CD4-positive, alpha-beta T cell treated with Interleukin-12 subunit alpha and Interleukin-12 subunit beta, for 1 hour (primary cell): ENCODE measurements at places on chromosomes 1 and 21.

DNA sequence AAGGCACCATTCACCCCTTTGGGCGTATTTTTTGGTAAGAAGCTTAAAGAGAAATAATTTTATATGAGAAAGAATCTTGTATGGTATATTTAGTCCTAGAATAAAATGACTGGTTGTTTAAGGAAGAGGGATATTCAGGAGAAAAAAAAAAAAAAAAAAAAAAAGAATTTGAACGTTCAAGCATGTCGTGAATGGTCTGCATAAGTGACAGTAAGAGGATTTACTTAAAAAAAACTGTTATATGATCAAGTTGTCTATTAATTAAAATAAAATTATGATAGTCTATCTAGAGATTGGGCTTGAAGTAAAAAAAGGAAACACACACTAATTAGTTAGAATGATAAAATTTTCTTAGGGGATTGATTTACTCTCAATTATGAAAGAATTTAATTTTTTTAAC is 11.7 kb upstream of the OR14I1 start:
- no peak for DNase-seq

GRCh38 chr1:72379072-72379471 is 96.7 kb upstream of the NEGR1 start:
- DNase-seq: no peak

DNA sequence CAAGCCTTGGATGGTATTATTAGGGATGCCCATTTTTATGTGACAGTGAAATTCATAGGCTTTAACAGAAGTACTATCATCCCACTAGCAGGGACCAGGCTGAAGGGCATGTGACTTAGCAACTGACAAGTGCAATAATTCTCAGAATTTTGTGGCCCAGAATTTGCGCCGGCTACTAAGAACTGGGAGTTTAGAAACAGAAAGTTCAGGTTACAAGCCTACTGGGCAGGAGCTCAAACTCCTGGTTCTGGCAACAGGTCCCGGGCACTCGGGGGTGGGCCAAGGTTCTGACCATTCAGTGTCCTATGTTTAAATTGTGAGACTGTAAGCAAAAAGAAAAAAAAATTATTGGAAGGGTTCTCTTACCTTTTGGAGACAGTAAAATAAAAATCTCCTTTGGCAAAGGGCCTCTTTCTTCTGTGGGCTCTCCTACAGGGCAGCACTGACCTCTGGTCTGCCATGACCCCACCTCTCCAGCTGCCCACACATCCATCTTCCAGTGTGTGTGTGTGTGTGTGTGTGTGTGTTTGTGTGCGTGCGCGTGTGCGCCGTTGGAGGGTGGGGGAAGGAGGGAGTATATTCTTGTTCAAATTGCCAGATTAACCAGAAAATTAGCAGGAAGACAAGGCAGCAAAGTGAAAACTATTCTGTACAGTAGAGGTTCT is 26.1 kb downstream of the IRF2BP2 start:
- DNase-seq: no peak

- DNase-seq: no peak
Measured at GRCh38 chr21:34916446-34916845, 132.7 kb downstream of the RUNX1 start.

GRCh38 chr1:112341986-112342385 is 54.0 kb upstream of the CTTNBP2NL start:
- no peak for DNase-seq

GRCh38 chr1:32332290-32333079 is 3.5 kb downstream of the MARCKSL1 start:
- DNase-seq: no peak

GRCh38 chr1:165539306-165539705 is 4.5 kb upstream of the LRRC52 start:
- no peak for DNase-seq

DNA sequence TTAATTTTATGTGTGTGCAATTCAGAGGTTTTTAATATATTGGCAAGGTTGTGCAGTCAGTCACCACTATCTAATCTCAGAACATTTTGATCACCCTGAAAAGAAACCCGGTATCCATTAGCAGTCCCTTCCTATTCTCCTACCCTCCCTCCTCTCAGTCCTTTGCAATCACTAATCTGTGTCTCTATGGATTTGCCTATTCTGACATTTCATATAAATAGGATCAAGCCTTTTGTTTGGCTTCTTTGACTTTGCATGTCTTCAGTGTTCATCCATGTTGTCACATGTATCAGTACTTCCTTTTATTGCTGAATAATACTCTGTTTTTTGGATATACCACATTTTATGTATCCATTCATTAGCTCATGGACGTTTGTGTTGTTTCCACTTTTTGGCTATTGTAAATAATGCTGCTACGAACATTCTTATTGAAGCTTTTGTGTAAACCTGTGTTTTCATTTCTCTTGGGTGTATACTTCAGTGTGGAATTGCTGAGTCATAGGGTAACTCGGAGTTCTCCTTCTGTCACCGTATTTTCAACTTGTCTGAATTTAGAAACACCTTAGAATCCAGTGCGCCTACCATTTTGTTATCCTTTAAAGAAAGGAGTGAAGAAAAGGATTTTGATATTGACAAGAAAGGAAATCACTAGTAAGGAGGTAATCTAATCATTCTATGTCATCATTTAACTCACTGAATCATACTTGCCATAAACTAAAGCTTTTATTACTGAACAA is 3.4 kb downstream of the CEP85 start:
- DNase-seq: no peak

GRCh38 chr1:19698181-19698580 is 33.5 kb downstream of the HTR6 start:
- DNase-seq: no peak

DNA sequence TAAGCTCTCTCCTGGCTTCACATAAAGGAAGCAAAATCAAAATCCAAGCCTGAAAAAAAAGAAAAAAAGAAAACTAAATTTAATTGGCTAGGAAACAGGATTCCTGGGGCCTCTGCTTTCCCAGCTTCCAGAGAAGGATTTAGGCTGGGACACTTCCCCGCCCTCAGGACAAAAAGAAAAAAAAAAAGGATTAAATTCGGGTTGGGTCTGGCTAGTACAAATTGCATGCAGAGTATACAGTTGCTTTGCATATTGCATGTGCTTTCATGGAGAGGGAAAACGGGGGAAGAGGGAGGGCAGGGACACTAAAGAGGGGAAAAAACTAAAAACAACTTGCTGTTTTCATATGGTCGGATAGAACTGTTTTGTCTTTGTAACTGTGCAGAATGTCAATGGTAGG is 42.7 kb downstream of the OLIG1 start:
- no peak for DNase-seq

DNA sequence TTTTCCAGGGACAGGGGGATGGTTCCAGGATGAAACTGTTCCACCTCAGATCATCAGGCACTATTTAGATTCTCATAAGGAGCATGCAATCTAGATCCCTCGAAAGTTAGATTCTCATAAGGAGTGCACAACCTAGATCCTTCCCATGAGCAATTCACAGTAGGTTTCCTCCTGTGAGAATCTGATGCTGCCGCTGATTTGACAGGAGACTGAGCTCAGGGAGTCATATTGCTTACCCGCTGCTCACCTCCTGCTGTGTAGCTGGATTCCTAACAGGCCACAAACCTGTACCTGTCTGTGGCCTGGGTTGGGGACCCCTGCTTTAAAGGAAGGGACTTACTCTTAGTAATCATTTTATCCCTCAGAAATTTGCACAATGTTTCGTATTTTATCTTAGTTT is 9.3 kb downstream of the CTH start:
- no peak for DNase-seq

- DNase-seq: peak; percentile 56
Measured at GRCh38 chr1:112501810-112502641, 6.7 kb upstream of the WNT2B start.

DNA sequence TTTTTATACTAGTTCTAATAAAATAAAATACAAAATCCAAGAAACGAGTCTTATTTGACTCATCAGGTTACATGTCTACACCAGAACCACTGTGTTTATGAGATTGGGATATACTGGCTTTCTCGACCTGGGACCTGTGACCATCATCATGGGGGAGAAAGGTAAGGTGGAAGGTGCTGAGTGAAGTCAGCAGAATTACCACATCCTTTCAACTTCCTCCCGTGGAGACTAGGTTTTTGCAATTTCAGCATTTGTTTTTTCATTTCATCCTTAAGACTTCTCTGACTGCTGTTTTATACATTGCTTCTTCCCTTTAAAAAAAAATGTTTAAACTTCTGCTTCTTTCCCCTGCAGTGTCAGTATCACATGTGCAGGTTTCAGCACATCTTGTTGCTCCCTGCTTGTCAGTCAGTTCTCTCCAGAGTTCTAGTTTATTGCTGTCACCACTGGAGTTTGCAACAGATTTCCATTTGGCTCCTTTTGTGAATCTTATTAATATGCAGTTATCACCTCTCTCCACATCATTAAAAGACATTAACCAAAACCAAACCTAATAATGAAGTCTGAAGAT is 60.4 kb upstream of the HAO2 start:
- no peak for DNase-seq

DNA sequence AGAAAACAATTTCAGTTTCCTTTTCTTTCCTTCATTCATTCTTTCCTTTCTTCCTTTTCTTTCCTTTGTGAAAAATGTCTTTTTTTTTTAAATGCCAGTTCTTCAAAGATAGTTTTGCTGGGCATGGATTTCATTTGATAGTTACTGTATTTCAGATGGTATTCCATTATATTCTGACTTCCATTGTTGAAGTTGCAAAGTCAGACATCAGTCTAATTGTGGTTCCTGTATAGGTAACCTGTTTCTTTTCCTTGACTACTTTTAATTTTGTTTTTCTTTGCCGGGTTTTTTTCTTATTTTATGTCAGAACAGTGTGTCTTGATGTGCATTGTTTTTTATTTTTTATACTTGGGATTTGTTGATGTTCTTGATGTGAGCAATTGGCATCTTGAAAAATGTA is 40.4 kb upstream of the MPC2 start:
- DNase-seq: no peak

GRCh38 chr1:32073299-32074229 is 825 bp downstream of the TMEM39B start:
- no peak for DNase-seq

DNA sequence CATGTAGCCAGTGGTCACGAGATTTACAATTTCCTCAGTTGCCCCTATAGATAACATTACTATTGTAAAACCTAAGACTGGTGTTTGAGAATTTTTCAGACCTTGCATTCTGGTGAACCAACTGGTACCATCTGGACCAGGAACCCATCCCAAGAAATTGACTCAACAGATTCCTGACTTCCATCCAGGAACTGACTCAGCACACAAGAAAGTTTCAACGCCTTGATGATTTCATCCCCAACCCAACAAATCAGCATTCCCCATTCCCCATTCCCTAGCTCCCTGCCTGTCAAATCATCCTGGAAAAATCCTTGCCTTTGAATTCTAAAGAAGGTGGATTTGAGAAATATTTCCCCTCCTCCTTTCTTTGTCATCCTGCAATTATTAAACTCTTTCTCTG is 529.8 kb upstream of the PRMT6 start:
- DNase-seq: no peak

DNA sequence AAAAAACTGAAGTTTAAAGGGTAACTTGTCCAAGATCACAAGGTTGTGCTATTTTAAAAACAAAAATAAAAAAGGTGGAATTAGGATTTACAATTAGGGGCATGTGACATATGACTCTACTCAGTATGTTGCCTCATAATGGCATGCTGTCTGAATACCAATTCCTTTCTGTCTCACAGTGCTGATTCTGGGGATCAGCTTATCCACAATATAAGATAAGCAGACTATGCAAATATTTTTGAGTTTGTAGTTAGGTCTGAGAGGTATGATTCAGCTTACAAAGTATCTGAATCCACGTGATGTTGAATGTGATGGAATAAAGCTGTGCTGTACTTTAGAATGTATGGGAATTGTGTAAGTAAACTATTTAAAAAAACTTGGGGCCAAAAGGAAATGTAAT is 216.6 kb downstream of the HHIPL2 start:
- no peak for DNase-seq

DNA sequence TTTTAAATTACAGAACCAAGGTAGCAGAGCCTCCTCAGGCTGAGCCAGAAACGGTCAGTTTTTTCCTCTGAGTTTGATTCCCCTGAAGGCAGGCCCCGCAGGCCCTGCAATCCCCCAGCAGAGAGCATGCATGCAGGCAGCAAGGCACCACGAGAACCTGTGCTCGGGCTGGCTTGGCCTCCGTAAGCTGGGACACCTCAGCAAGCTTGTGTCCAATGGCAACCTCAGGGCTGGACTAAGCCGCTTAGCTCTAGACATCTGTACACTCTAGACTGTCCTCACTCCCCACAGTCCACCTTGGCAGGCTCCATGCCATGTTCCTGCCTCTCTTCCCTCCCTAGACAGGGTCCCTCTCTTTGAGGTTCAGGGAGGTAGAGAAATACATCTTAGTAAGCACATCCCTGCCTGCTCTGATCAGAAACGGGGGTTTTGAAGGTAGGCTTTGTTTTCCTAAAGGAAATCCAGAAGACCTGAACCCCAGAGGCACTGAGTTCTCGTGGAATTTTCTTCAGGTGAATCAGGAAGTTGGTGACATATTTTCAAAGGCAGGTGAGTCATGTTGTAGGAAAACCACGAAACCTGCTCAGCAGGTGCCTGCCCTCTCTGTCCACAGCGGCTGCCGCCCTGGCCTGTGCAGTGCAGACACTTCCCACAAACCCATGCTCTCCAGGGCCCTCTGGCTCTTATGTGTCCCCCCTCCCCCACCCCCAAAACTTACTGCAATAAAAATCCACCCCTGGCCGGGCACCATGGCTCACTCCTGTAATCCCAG is 7.0 kb downstream of the TMEM63A start:
- no peak for DNase-seq

GRCh38 chr1:238772322-238772721 is 614.0 kb upstream of the CHRM3 start:
- DNase-seq: no peak

DNA sequence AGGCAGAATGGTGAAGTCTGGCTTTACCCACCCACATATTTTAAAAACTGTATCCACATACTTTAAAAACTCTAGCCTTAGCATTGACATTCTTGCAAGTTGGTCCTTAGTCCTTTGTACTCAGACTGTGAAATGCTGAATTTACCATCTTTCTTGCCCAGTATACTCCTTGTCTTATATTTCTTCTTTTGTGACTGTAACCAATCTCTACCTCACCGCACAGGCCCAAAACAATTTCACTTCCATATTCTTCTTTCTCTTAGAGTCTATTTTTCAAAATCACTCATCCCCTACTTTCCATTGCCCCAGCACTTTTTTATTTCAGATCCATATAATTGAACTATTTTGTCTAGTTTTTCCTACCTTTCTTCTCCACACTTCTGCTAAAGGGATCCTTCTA is 892.4 kb upstream of the B3GALT2 start:
- no peak for DNase-seq

GRCh38 chr21:33229099-33229783 is 497 bp upstream of the IFNAR2 start:
- no peak for DNase-seq

DNA sequence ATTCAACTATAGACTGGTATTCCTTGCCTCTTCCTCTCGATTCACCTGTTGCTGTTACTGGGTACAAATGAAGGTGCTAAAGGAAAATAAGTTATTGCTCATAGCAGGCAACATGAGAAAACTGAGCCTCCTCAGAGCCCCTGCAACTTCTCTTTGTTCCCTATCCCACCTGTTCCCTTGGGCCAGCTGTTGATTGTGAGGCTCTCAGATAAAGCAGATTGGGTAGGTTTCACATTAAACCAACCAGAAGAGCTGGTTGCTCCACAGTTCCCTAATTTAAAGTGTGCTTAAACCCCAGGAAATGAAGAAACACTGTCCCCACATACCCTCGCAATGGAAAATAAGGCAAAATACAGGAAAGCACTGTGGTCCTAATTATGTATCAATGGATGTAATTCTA is 4.8 kb downstream of the DEDD start:
- no peak for DNase-seq
